ENCODE measurements at places on chromosomes 3 and 15.

DNA sequence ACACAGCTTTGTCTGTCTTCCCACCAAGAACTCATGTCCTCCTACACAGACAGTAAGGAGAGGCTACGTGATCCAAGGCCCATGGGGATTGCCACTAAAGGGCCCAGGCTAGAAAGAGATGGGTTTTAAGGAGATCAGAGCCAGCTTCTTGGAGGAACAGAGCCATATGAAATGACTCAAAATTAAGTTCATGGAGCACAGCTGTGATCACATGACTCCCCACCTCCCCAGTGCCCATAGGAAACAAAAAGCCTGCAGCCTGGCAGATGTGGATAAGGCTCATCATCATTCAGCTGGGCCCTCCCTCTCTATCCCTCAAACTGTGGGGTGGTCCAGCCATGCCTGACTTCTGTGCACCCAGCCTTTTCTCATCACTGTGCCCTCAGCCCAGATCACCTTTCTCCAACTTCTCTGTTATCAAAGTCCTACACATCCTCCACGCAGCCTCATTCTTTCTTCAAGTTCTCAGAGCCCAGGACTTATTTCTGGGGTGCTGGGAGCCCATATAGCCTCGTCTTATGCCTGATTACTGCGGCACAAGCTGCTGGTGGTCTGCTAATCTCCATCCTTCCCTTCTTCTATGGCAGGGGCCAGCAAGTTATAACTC lies 137.6 kb downstream of the SMAD6 start:
- DNase-seq, result no peak

GRCh38 chr3:30554317-30554690 lies 52.1 kb upstream of the TGFBR2 start:
- DNase-seq, result no peak

DNA sequence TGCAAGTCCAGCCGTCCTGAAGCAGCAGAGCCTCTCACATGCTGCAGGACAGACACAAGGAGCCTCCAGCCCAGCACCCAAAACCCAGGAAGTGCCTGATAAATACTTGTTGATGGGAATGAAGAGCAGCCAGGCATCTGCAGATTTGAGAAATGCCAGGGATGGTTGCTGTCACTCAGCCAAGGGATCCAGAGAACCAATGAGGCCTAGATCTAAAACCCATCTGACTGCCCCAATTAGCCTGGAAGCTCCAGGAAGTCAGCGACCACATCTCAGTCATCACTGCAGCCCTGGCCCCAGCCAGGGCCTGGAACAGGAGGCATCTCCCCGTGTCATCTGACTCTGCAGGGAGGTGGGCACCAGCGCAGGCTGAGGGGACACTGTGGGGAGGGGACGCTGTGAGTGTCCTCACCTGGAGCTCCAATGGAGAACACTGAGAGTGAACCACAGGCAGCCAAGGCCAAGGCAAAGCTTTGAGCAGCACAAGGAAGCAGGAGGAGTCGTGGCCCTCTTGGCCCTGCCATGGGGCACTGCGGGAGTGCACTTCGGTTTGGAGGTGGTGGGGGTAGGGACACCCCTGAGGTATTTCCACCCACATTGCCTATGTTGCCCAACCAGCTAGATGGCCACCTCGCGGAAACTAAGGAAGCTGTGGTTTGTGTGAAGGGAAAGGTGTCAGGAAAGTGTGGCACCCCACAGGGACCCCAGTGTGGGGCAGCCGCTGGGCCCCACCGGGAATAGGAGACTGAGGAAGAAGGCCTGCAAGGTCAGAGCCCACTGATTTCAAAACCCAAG lies 229.5 kb downstream of the VPS13C start:
- no peak for DNase-seq

GRCh38 chr3:71288269-71288930 lies 295.1 kb downstream of the FOXP1 start:
- DNase-seq, result no peak

DNA sequence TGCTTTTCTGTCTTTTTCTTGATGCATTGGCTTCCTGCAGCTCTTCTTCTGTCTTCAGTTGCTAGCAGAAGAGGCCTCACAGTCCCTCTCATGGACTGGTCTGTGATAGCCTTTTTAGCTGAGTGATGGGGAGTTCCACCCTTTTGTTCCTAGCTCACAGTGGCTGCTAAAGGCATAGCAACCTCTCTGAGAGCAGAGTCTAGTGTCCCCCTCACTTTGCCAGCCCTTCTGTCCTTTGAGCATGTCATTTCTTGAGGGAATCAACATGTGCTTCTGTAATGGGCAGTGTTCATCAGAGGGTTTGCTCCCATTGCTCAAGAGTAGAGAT lies 44.4 kb downstream of the GAP43 start:
- no peak for DNase-seq

DNA sequence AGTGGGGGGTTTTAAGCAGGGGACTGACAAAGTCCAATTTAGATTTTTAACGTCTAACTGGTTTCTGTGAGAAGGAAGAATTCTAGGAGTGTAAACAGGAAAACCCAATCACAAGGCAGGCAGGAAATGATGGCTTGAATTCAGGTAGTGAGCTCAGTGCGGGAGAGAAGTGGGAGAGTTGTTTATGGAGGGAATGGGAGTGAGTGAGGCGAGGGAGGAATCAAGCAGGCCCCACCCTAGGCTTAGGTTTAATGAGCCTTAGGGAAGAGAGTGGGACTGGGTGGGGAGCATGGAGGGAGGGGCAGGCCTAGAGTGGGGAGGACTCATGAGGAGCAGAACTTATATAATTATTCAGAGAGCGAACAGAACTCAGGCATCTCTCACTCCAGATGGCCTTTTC lies 17.9 kb downstream of the VIPR1 start:
- DNase-seq, result no peak

DNA sequence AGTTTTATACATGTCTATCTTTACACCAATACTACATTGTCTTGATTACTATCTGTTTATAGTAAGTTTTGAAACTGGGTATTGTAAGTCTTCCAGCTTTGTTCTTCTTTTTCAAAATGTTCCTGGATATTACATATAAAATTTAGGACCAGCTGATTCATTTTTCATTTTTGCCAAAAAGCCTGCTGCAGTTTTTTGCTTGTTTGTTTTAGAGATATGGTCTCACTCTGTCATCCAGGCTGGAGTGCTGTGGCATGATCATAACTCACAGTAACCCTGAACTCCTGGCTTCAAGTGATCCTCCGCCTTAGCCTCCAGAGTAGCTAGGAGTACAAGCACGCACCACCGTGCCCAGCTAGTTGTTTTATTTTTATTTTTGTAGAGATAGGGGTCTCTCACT lies 20.4 kb upstream of the AP4E1 start:
- no peak for DNase-seq

GRCh38 chr15:68774521-68775235 lies 46.0 kb downstream of the ANP32A start:
- DNase-seq, result no peak

- DNase-seq, result no peak
Observed at GRCh38 chr3:52800079-52800478, 5.5 kb downstream of the ITIH3 start.

- no peak for DNase-seq
Observed at GRCh38 chr3:165683947-165684346, 153.3 kb downstream of the BCHE start.

DNA sequence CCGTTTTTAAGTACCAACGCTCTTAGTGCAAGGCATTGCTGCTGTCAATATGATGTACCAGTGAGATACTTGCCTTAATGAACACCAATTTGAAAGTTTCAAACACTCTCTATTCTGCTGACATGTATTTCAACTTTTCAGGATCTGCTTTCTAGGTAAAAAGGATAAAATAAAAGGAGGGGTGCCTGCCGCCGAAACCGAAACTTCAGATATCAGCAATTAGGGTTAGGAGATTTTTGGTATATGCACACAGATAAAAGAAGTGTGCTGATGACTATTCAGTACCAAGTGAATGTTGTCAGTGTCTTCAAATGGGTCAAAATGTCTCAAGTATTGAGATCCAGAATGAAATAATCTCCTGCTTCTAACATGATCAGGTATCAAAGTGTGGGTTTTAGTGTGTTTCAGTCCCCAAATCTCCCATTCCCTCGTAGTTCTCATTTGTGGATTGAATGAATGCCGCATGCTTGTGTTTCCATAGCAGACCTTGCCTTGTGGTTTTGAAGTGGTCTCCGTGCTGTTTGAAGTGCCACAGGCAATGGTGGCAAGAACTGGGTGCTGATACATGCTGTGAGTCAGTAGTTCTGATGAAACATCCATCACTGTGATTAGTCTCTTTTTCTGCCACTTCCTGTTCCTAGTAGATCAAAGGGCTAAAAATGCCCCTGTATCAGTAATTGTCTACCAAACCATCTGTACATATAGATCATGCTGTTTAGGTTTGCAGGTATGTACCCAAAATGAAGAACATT lies 22.5 kb downstream of the CHST14 start:
- no peak for DNase-seq

DNA sequence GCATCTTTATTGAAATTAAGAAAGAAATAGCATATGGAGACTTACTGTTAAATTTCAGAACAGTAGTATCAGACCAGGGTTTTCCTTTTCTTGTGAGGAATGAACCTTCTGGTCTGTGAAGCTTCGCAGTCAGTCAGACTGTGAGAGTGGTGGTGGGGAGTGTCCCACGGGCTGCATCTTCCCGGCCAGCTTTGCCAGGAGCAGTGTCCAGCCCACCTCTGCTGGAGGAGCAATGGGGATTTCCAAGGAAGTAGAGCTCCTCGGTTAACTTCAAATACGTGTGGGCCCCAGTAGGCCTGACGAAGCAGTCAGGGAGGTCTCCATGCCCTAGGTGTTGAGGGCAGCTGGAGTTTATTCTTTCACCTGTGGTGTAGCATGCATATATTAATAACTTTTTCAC lies 40.9 kb upstream of the FBXL22 start:
- DNase-seq, result no peak

DNA sequence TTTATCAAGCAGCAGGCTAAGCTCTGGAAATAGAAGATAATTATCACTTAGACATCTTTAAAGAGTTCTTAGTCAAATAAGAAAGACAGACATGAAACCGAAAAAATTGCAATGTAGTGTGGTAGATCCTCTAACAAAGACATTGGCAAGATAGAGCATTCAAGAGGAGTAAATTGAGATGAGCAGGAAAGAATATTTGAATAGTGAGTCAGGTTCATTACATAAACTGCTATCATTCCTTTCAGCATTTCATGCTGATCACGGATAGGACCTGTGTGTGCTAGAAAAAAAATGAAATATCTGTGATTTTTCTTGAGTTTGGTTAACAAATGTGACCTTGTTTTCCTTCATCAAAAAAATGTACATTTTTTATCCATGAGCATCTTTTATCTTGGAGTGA lies 460.9 kb downstream of the OTOL1 start:
- no peak for DNase-seq

- no peak for DNase-seq
Observed at GRCh38 chr3:37163262-37164015, 10.9 kb downstream of the LRRFIP2 start.

DNA sequence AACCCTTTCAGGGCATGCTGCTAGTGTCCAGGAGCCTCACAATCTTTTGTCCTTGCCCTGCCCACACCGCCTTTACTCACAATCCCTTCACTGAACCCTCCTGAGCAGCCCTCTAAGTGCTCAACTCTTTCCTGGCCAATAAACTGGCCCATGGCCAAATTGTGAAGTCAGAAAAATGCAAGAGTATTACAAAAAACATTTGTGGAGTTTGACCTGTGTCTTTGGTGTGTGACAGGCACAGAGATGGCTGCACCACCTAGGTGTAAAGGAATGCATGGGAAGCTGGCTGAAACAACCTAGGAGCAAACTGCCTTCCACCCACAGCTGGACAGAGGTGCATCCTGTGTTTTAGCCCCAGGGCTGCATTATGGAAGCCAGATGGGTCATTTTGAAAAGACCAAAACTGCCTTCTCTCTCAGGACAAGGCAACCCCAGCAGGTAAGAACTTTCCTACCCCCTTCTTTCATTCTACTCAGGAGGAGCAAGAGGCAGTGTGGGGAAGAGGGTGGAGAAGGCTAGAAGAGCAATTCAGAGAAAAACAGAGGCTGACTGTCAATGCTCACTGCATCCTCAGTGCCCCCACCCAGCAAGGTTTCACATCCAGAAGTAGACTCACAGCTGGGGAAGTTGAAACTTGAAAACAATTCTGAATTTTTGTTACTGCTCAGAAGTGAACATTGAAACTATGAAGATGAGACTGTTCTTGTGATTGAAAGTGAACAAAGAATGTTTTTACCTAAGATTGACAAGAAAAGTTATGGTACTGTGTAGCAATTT lies 78.6 kb downstream of the TRIM42 start:
- DNase-seq, result no peak

GRCh38 chr3:69542805-69543429 lies 157.0 kb upstream of the FRMD4B start:
- no peak for DNase-seq

- DNase-seq, result no peak
Observed at GRCh38 chr15:77386626-77387025, 33.3 kb downstream of the PEAK1 start.

DNA sequence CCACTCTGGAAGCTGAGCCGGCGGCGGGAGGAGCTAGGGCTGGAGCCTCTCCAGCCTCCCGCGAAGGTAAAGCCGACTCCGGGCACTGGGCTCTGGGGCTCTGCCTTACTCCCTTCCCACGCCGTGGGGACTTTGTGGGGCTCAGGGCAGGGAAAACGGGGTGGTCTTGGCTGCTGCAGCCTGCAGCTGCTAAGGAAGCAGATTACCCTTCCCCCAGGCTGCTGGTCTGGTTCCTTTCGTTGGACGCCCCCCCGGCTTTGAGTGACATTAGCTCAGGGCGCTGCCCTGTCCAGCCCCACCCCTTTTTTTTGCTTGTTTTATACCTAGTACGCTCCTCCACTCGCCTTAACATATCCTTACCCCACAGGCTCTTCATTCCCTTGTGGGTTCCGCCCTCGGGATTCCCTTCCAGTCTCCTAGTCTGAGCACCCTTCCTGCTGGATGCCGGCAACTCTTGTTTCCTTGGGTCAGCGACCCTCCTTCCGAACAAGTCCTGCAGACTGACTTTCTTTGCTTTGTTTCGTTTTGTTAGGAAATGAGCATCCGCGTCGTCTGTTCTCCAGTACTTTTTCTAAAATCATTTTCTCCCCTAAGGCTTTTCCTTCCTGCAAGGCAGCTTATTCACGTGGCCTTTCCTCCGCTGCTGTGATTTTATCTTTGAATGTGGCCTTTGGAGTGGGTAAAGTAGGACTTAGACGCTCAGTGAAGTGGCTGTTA lies 551 bp downstream of the DNAJC13 start:
- no peak for DNase-seq

GRCh38 chr3:53493595-53493962 lies 832 bp upstream of the CACNA1D start:
- DNase-seq, result no peak

- no peak for DNase-seq
Observed at GRCh38 chr3:179304605-179305004, 18.2 kb upstream of the ZNF639 start.

DNA sequence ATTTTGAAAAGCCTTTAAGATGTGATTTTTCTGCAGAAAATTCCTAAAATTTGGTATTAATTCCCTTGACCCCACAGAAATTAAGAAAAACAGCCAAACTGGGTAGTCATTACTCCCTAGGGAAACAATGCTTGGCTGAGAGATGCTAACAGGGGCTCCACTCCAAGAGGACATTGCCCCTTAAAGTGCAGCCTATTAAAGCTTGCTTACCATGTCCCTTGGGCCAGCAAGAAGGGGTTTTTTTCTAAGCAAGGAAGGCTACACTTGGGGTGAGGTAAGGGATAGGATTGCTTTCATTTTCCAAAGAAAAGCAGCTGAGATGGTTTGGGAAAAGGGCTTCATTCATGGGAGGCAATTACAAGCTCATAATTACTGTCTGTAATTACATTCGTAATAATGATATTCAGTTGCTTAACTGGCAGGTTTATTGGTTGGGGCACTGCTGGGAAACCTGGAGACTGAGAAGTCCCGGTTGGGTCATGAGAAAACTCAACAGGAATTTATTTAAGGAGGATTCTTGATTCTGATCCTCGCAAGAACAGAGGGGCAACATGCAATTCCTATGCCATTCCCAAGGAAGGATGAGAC lies 247.5 kb downstream of the NR1D2 start:
- no peak for DNase-seq

GRCh38 chr3:160319322-160319721 lies 79.7 kb downstream of the IFT80 start:
- DNase-seq, result no peak

Measured in cardiac septum (tissue), 1 donor.